ENCODE measurements at places on chromosomes 6 and 20.

DNA sequence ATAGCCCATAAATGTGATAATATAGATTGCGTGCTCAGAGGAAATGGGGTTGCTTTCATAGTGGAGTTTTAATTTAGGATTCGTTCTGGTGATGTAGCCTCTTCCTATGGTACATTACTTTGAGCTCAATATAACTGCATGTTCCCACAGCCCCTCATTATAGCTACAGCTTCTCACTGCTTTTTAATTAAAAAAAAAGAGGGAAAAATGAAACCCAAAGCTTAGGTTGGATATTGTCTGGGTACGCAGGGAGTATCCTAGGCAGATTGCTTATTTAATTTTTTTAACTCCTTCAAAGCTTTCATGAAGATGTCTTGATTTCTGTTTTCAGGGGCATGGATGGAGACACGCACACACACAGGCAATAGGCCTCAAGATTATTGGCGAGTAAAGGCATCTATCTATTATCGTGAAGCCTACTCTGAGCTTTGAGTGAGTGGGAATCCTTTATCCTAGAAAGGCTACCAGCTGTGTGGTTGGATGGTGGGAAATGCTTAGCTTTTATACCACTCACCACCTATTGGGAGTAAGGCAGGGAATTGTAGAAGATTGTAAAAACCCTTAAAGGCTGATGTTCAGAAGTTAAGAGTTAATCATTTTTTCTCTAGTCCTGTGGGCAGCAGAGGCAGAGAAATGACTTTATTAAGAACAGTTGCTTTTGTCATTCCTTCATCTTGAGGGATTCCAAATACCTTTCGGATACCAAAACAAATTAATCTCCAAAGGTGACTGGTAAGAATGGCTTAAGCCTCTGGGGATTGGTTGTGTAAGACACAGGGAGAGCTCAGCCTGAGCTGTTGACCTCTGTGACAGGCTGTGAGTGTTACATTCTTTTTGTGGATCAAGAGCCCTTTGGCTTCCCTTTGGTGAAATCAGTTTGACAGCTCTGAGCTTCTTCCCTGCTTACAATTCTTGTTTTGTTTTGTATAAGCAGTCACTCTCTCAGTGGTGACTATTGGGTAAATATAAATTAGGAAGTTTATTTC, 33.4 kb downstream of the CTNNBL1 start:
- DNase-seq = no peak

GRCh38 chr6:42049116-42049809, 1.1 kb upstream of the TAF8 start:
- no peak for DNase-seq

DNA sequence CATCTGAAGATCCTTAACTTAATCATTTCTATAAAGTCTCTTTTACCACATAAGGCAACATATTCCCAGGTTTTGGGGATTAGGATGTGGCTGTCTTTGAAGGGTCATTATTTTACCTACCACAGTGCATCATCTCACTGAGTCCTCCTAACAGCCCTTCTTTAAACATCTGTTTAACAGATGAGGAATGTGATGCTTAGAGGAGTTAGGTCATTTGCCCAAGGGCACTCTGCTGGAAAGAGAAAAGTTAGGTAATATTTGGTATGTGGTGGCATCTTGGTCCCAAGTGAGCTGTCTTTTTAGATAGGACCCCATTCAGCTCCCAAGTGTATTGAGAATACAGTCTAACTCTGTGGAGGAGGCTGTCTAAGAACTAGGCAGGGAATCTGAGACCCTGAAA, 11.0 kb downstream of the MMP24 start:
- DNase-seq = no peak

DNA sequence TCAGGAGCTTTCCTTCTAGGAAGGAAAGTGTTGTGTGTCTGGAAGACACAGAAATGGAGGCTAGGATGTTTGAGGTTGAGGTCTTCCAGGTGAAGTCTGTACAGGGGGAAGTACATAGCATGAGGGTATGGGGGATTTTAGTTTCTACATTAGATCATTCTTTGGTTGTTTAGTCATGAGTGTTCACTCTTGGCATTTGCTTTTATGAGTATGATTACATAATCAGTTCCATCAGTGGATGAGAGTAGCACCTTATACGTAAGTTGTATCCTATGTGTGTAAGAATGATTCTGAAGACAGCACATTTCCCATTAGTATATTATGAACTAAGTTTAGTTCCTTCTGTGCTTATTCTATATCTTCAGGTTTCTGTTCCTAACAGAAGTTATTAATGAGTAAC, 1.9 kb downstream of the CDYL start:
- no peak for DNase-seq

GRCh38 chr6:137769797-137770362, 97.2 kb upstream of the TNFAIP3 start:
- DNase-seq = no peak

DNA sequence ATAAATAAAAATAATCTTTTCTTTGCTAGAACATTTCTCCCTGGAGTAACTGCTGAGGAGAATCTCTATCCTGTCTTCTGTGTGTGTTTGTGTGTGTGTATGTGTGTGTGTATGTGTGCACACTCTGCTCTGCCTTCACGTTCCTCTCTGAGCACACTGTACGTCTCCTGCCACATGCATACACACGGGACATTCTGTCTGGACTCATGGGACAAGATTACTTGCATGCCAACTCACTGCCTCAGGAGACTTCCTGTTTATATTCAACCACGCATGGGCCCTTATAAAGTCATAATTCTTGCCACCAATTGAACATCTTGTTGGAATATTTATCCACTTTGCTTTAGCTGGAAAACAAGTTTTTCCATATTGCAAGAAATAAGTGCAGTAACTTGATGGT, 930.6 kb downstream of the KIF16B start:
- DNase-seq = no peak

DNA sequence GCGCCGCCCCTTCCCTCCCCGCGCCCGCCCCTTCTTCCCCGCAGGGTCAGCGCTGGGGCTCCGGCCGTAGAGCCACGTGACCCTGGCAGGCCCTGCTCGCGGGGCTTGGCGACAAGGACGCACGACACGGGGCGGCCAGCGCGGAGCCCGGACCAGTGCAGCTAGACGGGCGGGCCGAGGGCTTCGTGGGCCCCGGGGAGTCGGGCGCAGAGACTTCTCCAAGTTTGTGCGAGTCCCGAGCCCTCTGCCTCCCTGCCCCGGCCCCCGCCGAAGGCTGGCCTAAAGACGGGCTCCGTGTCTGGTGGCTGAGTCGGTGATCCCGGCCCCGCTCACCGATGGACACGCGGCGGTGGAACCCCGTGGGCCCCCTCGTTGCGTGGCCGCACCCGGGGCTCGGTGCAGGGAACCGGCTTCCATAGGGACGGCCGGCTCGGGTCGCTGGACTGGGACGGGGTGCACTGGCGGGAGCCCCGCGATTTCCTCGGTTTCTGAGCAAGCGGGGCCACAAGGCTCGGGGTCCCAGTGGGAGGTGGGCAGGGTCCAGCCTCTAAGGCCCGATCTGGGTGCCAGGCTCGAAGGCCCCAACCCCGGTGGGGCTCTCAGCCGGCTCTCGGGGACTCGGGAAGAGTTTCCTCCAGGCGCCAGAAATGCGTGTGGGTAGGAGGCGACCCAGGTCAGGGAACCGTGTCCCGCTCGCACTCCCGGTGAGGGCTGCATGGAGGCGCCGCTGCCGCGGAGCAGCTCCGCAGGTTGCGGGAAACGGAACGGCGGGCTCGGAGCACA, 452 bp upstream of the GATA5 start:
- no peak for DNase-seq

GRCh38 chr6:64113704-64114103, 478.1 kb downstream of the PHF3 start:
- no peak for DNase-seq

GRCh38 chr6:159190460-159190859, 21.3 kb downstream of the FNDC1 start:
- no peak for DNase-seq

- no peak for DNase-seq
Observed at GRCh38 chr6:143685653-143686052, 7.9 kb downstream of the PHACTR2 start.

GRCh38 chr6:10453596-10453995, 38.7 kb upstream of the TFAP2A start:
- no peak for DNase-seq

DNA sequence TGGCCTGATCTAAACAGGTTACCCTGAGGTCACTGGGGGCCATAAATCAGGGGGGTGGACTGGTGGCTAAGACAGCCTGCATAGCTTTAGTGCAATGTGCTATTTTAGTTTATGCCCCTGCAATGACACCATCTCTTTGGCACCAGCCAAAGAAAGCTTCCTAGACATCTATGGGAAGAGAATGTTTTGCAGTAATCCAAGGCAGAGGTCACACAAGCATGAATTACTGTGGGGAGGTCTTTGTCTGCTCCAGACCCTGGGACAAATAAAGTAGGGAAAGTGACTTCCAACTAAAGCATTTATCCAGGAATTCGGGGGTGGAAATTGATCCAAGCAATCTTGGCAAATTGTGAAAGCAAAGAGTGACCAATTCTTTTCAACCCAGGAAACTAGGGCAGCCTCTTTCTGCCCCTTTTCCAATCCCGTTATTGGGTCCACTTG, 5.3 kb downstream of the RIPOR2 start:
- no peak for DNase-seq

- no peak for DNase-seq
Observed at GRCh38 chr6:129140526-129140925, 257.6 kb downstream of the LAMA2 start.

GRCh38 chr6:93194480-93194879, 224.9 kb downstream of the EPHA7 start:
- no peak for DNase-seq

DNA sequence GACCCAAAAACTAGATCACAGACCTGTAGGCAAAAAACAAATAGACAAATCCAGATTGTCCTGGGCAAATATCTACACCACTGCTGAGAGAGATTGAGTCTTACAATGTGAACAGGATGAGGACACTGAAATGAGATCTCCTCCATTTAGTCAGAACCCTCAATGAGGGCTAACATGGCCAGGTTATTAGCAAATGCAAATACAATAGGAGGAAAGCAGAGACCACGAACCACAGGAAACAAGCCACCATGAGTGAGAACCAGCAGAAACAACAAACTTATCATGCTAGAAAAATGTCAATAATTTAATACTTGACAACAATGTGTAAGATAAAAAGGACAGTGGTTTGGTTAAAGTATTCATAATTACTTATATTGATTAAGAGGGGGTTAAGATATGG, 162.8 kb downstream of the SYNE1 start:
- DNase-seq = no peak

DNA sequence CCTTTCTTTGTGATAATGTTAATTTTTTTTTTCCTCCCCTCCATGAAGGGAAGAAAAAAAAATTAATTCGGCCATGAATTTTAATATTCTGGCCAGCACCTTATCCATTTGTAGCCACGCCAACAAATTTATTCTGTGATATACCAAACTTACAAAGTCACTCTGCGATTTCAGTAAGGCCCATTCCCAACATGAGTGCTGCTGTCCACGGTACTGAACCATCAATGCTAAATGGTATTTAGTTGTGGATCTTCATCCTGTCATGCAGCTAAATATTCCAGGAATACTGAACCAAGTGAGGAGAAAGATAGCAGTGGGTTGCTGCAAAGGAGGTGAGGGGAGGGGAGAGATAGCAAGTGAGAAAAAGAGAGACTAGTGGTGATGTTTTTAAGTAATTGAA, 19.5 kb upstream of the RSPH4A start:
- no peak for DNase-seq

DNA sequence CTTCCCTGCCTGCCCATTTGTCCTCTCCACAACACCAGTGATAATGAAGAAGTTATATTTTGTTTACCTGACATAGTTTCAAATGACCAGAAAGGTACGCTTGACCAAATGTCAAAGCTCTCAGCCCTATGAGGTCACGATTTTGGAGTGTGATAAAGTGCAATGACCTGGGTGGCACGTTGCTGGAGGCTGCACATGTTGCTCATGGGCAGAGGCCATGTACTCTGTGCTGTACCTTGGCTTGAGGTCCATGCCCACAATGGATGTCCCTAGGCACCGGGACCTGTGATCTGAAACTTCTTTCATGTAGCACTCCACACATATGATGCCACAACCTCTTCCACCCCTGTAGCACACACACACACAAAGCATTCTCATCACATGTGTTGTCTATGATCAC, 164.0 kb upstream of the HEY2 start:
- no peak for DNase-seq

DNA sequence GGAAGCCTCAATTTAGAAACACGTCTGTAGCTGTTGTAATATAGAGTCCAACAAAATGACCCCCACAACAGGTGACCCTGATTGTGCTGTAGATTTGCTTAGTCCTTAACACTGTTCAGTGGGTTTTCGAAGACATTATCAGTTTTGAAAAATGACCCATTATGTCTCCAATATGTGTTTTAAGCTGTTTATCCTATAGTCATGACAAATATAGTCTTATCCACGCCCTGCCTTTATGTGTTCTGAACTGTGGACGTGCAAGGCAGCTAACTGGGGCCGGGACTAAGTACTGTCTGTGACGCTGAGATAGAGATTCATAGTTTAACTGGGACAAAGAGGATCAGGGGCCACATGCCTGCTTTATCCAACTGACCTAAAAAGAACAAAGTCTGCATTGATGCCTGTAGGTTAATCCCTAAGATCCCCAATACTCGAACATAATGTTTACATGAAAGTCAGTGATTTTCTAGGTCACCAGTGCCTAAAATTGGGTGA, 192.4 kb downstream of the CD83 start:
- no peak for DNase-seq

- DNase-seq = no peak
Observed at GRCh38 chr6:117947234-117947633, 40.2 kb downstream of the SLC35F1 start.

DNA sequence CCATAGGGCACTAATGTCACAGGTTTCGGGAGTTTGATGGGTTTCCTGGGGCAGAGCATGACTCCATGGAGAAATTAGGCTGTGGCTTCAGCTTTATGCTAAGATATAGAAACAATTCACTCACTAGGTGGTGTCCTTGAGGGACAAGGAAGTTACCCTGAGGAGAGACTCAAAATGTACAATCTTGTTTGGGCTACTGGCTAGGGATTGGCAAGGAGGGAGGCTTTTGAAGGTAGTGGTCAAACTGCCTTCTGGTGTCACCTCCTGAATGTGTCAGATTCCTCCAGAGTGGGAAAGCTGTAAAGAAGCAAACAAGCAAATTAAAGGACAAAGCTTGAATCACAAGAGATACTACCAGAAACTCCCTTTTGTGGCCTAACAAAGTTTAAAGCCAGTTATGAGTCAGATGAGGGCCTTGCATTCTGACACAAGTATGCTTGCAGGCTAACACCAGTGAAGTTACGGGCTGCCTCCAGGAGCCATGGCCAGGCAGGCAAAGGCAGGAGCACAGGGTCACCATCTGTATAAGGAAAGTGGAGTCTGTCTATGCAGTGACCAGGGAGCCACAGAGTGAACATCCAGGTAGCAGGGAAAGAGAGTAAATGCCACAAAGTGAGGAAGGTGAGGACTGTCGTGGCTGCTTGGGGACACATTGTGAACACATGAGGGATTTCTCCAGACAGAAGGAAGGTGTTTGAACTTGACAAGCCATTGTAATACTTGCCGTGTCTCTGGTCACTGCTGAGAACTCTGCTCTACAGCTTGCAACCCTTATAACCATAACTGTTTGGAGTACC, 107.7 kb upstream of the DTNBP1 start:
- DNase-seq = no peak

- no peak for DNase-seq
Observed at GRCh38 chr6:105324386-105324950, 78.4 kb downstream of the PREP start.
